Pulmonary artery endothelial cell (primary cell): ENCODE measurements at places on chromosomes 3 and 15.
A peak's percentile ranks its signal among the peaks of the same experiment; 100 is the strongest.

- no peak for DNase-seq
These were observed 16.2 kb downstream of the NISCH start for GRCh38 chr3:52471371-52472238.

DNA sequence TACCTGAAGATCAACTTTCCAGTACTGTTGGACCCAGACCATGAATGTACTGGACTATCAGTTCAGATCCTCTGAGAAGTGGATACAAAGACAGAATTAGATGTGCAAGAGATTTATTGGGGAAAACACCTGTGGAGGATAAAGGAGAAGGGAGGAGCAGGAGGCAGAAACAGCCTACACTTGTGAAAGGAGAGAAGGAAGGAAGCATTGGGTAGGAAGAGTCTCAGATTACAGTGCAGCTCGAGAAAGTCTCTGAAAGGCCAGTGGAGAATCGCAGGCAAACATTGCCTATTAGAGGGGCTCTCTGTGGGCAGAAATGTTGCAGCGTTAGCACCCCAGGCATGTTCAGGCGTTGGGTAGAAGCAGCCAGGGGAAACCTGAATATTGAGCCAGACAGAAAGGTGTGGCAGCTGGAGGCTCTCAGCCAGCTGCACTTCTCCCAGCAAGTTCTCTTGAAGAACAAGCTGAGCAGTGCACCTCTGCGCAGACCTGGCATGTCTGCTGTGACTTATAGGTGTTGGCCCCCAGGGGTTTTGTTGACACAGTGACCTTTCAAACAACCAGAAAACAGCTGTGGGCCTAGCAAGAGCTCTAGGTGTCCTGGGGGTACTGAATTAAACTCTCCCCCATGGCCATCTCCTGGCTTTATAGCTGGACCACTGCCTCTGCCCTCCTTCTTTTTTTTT is 7.0 kb downstream of the CHST14 start:
- no peak for DNase-seq

GRCh38 chr3:194537732-194538247 is 51.0 kb upstream of the ATP13A3 start:
- peak; percentile 53 for DNase-seq

- no peak for DNase-seq
These were observed 92.6 kb upstream of the MYRIP start for GRCh38 chr3:39716849-39717248.

GRCh38 chr3:42600958-42601675 is 631 bp downstream of the NKTR start:
- DNase-seq: no peak

DNA sequence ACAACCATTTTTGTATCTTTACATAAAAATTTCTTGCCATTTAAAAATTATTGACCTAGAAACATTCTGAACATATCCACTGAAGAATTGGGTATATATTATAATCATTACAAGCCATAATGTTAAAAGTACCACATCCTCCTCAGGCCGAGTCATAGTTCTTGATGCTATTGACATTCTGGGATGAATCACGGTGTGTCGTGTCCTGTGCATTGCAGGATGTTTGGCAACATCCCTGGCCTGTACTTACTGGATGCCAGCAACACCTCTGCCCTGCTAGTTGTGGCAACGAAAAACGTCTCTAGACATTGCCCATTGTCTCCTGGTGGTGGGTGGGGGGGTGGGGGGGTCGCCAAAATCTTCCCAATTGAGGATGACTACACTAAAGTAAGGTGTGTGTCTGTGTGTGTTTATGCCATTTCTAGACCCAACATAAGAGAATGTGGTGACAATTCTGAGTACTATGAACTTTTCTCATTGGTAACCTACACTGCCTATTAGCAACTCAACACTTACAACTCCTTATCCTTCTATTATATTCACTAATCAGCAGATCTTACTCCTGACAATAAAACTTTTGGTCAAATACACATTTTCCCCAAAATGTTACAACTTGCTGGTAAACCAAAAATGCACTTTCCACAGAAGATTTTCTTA is 471.6 kb downstream of the FOXP1 start:
- no peak for DNase-seq

- DNase-seq: no peak
These were observed 53.8 kb upstream of the PIK3CB start for GRCh38 chr3:138888560-138888959.

DNA sequence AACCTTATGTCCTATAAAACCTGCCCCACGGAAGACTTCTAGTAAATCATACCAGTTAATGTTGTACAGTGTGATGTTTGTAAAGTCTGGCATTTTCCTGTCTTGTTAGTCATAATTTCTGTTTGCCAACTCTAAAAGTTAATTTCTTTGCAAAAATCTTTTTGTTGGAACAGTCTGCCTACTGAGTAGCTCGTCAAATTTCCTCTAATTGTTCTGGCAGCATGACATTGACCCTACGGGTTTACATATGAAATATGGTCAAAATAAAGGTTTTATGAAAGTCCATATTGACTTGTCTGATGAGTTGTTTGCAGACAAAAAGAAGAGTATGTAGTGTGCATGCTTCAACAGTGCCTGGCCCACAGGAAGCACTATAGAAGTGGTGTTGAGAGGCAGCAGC is 79.8 kb upstream of the SOX2 start:
- DNase-seq: peak; percentile 69

- DNase-seq: no peak
These were observed 117.6 kb upstream of the EIF1B start for GRCh38 chr3:40191850-40192448.

- DNase-seq: no peak
These were observed 238.0 kb upstream of the EOMES start for GRCh38 chr3:27960133-27960532.

DNA sequence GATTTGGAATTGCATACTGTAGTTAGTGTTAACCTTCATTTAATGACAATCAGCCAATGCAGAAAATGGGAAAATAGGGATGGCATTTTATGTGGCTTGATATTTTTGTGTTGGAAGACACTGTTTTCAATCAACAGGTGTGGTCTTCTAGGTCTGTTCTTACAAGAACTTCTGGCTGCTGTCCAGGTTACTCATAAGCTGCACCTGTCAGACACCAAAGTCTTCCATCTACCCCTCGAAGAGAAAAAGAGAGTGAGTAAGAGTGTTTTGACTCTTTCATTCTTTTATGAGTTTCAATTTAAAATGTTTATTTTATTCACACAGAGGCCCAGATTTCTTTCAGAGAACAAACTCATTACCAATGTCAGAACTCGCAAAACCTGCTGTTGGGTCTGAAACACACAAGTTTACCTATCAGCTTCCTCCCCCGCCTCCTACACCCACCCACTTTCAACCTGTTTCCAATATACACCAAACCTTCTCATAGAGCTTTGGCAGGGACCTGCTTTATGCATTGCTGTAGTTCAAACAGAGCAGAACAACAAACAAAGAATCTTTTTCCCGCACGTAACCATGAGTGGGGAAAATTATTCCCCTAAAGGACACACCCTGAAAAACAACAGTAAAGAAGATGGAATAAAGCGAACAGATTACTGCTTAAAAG is 767.7 kb upstream of the ALCAM start:
- DNase-seq: no peak

DNA sequence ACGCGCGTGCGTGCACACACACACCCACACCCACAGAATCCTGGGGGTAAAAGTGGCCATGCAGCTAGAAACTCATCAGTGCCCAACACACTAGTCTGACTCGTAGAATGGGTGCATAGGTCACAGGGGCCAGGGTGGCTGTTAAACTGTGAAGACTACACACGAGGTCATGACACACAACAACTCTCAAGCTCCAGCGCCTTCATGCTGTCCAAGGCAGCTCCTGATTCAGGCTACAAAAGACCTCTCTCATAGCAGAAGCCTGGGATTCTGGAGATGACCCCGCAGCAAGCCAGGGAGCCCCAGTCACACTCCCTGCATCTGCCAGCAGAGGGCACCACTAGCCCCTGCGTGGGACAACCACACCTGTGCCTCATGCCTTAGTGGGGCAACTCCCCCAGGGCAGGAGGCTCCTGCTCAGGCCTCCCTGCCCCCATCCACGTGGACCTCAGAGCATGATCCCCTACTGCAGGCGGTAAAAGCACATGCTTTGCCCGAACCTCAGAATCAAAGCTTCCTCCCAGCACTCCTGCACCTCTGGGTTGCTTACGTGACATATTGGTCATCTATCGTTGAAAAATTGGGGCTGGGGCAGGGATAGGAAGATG is 93.1 kb downstream of the LRIG1 start:
- no peak for DNase-seq

- DNase-seq: no peak
These were observed 848 bp downstream of the SYNM start for GRCh38 chr15:99105514-99106341.

DNA sequence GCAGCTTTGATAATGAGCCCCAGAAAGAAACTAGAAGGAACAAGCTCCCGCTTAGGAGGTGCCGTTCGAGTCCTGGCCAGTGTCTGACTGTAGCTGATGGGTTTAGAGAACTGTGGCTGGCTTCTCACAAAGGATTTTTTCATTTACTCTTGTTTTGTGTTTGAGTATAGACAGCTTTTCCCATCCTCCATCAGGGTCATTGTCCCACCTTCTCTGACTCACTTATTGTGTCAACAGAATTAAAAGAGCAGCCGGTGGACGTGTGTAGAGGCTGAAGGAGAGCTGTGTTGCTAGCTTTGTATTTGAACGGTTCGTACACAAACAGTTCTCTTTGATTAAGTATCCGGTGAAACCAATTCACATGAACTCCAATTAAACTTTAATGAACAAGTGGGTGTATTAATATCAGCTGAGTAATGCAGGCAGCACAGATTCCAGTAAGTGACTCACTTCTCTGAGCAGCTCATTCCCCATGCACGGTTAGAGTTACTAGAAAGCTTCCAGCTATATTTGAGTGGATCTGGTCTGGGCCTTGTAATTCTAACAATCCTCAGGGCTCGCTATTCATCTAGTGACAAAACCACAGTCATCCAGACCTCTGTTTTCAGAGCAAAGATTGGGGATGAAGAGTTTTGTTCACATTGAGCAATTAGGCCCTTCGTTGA is 141.0 kb downstream of the LPP start:
- peak; percentile 69 for DNase-seq

GRCh38 chr3:13507247-13507569 is 27.1 kb downstream of the HDAC11 start:
- no peak for DNase-seq

- no peak for DNase-seq
These were observed 28.1 kb upstream of the CORO2B start for GRCh38 chr15:68550498-68551295.

- no peak for DNase-seq
These were observed at the start of gene VWA5B2 for GRCh38 chr3:184229394-184230080. VWA5B2 (plus strand) TSS chr3:184229585; CDS start chr3:184230529, 944 bp downstream.

- no peak for DNase-seq
These were observed 9.7 kb upstream of the CHST2 start for GRCh38 chr3:143109861-143110260.

GRCh38 chr15:67405208-67406191 is 115.4 kb upstream of the C15orf61 start:
- DNase-seq: no peak

DNA sequence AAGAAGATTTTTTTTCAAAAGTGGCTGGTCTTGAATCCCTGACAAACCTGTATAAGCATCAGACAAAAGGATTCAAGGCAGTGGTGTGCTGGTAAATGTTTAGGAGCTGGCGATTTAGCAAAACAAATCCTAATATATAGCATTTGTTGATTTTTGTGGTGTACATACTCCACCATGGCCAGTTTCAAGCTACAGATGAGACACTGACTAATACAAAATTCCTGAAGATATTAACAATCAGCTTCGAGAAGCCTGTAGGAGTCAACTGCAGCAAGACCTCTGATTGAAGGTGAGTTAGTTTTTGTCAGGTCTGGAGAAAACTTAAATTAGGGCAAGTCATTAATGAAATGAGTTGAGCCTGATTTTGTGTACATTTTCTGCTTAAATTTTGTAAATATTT is 6.7 kb downstream of the STRIT1 start:
- DNase-seq: no peak

GRCh38 chr3:71846185-71846584 is 61.2 kb upstream of the PROK2 start:
- DNase-seq: no peak

DNA sequence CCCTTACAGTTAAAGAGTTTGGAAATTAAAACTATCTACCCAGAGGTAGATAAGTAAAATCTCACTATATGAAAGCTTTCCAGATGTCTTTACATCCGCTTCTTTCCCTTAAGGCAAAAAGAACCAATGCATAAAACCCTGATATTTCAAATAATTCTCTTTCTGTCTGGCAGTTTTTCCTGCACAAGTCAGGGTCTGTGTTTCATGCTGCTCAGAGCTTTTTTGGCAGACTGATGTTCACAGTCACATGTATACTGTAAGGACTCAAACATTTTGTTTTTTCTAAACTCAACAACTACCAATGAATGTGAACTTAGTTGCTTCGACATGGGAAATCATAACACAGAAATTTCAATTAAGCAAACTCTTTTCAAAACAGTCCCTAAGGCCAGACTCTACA is 988.4 kb downstream of the EPHA3 start:
- no peak for DNase-seq

- no peak for DNase-seq
These were observed 288.0 kb upstream of the CHRM5 start for GRCh38 chr15:33680336-33680735.

DNA sequence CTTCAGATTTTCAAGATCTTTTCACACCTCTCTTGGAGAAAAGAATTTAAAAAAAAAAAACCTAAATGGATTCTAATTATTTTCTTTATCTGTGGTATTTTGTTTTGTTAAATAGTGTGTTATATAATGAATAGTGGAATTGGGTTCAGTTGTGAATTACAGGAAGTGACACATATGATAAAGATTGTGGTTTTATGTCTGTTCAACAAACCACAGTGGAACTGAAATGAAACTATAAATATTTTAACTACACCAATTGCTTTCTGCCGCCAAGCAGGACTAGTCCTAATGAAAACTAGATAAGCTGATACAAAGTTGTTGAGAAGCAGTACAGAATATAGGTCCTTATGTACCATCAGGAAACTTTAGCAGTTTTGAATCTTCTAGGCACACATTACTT is 121.6 kb downstream of the UBE2E2 start:
- DNase-seq: peak; percentile 44

DNA sequence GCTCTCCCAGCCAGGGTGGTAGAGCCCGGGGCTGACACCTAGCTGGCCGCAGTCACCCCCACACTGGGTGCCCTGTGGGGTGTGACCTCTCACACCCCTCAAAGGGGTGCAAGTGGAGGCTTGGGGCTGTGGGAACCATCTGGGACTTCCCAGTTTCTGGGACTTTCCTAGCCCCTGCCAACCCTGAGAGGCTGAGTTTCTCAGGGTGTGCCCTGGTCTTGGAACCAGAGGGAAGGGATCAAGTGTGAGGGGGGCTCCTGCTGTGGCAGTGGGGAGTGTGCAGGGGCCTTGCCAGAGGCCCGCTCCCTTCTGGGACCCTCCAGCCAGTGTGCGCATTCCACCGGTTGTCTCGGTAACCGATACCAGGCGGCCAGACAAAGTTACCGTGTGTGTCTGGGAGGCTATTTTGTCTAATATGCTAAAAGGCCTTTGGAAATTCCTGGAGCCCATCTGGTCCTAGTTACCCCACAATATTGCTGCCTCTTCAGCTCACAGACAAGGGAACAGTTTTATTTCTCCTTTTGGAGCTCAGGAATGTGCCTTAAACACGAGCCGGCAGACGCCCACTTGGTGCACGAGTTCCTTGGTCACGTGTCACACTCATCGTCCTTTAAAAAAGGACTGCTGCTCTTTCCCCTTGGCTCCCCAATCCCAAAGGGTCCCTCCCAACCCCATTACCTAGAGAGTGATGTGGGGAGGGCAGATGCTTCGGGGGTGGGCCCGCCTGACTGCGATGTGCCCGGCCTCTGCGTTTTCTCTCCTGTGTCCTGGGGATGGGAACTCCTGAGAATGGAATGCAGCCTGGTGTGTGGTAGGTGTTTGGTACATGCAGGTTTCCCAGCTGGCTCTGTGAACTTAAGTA is 33.2 kb downstream of the HDAC11 start:
- DNase-seq: no peak
